ENCODE measurements at places on chromosomes 7 and 10. TPM values are rescaled to one million over a fixed set of nuclear protein-coding genes. Genes with fewer than 3 reads are reported as not detected.

DNA sequence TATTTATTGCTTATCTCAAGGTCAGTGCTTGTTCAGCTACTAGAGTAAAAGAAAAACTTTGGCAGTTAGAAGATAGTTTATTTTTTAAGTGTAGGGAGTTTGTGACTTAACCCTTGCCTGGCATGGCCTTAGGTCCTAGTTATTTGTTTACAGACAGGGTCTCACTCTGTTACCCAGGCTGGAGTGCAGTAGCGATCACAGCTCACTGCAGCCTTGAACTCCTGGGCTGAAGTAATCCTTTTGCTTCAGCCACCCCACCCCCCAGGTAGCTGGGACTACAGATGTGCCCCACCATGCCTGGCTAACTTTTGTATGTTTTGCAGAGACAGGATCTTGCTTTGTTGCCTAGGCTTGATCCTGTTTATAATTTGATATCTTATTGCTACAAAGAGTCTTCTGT lies 4.2 kb downstream of the ANLN start:
- no peak for DNase-seq

GRCh38 chr10:44425466-44425865 lies 40.6 kb upstream of the CXCL12 start:
- peak; percentile 55 for DNase-seq

DNA sequence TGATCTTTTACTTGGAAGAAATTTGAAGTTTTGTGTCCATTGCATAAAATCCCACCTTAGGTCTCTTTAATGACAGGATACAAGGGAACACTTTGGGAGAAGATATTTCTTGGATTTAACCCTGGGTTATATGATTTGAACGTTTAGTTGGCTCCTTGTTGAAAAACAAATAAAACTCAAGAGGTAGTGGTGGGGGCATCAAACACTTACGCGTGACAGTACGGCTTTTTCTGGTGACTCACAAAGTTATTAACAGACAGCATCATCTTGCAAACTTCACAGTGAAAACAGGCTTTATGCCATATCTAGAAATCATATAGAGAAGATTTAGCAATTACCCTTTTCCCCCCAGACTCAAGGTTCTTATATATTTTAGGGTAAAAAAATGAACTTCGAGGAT lies 699 bp downstream of the NRAP start:
- no peak for DNase-seq

- DNase-seq: no peak
These were observed 1621.6 kb downstream of the REEP3 start for GRCh38 chr10:65142641-65143435.

DNA sequence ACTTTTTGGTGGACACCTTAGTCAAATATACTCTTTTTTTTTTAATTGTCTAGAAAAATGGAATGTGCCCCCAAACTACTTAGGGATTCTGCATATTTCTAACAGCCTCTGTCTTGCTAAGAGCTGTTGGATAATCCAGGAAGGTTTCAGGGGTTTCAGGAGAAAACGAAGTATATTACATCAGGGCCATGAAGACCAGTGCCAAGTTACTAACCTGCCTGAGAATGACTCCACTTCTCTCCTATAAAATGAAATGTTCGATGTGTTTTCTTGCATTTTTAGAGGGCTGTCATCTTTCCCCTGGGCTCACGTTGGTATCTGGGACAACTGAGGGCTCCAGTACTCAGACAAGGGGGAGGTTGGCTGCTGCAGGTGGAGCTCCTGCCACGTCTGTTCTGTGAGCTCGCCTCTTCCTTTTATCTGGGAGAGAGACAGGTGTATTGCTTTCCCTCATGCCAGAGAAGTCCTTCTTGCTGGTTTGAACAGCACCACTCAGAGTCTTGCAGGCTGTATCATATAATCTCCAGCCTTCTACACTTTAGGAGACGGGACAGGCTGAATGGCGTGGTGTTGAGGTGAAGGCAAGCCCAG lies 71.3 kb downstream of the CAMK1D start:
- DNase-seq: peak; percentile 59

DNA sequence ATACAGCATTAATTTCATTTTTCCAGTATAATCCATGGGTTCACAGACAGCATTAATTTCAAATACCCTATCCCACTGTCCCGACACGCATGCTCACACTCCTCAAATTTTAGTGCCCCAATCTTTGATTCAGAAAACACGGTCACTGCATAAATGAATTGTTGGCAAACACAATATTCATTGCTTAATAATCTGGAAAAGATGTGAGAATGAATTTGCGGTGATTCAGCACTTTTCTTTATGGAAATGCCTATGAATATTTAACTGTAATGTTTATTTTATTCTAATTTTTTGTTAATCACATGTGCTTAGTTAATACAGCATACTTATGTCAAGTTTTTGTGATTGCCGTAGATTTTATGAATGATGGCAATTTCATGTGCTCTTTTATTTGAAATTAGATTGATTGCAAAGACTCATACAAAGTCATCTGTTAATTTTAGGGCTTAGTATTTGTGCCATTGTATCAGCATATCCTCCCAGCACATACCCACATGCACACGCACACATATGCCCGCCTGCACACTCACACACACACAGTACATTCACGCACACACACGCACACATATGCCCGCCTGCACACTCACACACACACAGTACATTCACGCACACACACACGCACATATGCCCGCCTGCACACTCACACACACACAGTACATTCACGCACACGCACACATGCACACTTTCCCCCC lies 35.1 kb downstream of the MACROH2A2 start:
- DNase-seq: no peak

DNA sequence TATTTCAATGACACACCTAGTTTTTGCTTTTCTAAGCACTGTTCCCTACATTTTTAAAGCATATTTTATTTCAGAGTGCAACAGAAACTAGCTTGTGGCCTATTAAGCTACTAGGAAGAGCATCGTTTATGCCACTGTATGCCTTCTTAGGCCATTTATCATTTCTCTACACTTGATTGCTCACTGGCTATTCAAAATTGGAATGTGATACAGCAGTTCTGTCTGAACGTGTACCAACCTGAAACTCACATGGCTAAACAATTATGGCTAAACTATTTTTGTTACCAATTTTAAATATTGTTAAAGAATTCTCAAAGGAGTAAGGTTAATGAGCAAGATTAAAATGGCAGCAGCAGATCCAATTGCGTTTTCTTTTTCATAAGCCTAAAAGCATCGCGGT lies 105.2 kb downstream of the GSAP start:
- no peak for DNase-seq

DNA sequence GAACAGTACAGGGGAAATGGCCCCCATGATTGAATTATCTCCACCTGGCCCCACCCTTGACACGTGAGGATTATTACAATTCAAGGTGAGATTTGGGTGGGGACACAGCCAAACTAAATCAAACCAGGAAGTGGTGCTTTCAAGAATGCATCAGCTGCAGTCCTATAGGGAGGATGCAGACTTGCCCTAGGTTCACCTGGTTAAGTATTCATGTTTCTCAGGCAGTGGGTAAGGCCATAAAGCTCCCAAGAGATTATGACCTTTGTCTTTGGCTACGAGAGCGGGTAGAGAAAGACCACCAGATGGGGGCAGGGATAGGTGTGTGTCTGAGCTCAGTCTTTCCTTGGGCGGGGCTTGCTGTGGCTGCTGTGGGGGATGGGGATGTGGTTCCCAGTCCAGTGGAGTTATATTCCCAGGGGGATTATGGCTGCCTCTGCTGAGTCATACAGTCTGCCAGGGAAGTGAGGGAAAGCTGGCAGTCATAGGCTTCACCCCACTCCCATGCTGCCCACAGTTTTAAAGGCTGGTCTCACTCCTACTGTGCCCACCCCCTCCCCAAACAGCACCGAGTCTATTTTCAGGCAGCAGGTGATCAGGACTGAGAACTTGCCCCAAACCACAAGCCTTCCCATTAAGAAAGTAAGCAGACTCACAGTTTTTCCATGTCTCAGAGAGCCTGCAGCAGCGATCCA lies 8.4 kb upstream of the R3HCC1L start:
- no peak for DNase-seq

GRCh38 chr10:71582019-71582418 lies 137.6 kb downstream of the C10orf105 start:
- no peak for DNase-seq

GRCh38 chr10:35212856-35213255 lies 86.2 kb downstream of the CREM start:
- DNase-seq: no peak

DNA sequence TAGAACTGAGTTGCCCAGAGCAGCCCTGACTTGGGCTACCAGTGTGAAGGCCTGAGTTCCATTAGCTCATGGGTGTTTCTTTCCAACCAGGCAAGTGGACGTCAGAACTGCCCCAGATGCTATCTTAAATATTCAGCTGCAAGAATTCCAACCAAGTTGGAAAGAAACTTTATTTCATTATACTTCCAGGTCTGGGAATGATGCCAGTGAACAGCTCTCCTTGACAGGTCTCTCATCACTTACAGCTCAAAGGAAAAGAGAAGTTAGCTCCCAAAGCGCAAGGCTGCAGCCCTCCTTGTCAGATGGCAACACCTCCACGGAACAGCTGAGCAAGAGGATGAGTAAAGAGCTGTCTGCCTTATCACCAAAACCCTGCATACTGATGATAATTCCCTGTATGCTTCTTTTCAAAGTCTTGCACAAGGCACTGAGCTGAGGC lies 255.5 kb upstream of the AOAH start:
- DNase-seq: no peak

DNA sequence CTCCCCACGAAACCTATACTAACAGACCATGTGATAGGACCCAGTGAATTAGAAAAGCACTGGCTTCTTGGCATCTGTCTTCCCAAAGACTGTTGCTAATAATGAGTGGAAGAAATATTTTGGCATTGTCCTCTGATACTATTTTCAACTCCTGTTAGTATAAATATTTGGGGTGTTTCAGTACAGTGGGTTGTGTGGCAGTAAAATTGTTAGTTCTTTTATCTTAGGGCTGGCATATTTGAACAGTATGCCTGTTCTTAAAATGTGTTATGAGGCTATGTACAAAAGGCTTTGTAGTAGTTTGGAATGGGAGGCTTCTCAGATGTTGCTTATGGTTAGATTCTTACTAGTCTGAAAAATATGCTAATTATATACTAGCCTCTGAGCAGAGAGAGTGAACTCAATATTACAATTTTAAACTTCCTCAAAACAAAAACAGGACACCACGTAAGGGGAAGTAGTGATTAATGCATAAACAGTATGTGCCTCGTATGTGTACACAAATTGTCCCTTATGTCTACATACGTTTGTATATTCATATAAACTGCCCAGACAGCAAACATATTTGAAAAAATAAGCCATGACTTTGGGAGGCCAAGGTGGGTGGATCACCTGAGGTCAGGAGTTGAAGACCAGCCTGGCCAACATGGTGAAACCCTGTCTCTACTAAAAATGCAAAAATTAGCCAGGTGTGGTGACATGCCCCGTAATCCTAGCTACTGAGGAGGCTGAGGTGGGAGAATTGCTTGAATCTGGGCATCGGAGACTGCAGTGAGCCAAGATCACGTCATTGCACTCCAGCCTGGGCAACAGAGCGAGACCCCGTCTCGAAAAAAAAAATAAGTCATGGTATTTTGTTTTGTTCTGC lies 115.4 kb downstream of the ARID5B start:
- DNase-seq: no peak

DNA sequence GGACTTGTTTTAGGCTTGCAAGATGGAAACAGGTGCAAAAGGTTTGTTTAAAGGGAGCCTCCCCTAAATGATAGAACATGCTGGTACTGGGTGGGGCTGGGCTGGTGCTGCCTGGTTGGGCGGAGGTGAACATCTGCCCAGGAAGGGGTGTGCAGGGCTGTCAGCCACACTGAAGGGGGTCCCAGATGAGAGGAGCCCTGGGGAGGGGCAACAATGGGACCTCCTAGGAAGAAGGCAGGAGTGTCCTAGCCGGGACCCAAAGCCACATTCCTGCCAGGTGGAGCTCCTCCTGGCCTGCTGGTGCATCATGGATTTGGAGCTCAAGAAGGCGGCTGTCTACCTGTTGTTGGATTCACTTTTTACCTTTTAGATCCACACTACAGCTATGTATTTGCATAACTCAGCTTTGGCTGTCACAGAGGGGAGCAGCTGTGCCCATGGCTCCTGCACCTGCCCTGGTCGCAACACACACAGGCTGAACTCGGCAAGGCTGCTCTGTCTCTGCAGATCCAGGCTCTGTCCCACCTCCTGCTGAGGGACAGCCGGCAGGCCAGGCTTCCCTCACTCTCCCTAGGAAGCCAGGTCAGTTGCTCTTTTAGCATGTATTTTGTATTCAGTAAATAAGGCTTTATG lies 59.9 kb downstream of the ADARB2 start:
- peak; percentile 82 for DNase-seq

DNA sequence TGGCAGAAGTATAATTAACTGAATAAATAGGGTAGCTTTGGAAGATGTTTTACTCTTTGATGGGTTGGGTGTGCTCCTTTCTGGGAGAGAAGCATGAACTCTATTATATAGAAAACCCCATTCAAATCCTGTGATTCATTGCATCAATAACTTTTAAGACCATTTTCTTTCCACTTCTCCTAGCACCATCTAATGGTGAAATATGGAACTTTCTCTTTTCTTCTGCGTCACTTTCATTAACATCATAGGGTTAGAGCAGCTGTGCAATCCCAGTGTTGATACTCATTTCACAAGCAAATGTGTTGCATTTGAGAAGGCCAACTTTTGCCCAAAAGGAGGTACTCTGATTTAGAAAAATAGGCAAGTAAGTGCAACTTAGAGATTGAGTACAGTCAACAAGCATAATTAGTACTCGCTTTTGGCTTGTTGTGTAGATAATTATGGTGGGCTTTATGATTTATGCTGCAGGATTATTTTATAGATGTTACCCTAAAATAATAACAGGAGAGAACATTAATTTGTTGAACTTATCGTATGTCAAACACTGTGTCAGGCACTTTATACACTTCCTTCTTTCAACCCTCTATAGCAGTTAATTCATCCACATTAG lies 92.9 kb downstream of the CPED1 start:
- DNase-seq: no peak

GRCh38 chr10:67818323-67818722 lies 19.7 kb downstream of the DNAJC12 start:
- no peak for DNase-seq

DNA sequence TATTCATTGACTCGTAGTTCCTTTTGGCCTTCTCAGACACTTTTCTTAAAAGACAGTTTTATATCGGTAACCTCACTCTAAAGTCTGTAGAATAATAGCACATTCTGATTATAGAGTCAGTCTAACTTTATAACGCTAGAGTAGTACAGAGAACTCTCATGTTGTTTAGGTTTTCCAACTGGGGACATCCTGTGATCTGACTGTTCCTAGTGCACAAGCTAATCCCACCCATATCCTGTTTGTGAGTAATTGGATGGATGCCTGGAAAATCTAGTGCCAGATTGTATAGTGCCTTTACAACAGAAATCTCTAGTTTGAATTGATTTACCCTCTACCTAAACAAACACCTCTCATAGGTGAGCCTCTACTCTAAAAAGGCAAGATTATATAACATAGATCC lies 107.4 kb downstream of the ZEB1 start:
- DNase-seq: no peak

CUL1 gene
- total RNA-seq: 50.6 TPM

COL28A1 gene
- total RNA-seq: 0.22 TPM

MGAM2 gene
- 1.2 TPM for total RNA-seq

PSD gene
- not detected for total RNA-seq

GIMAP8 gene
- total RNA-seq: 22.0 TPM

GNA12 gene
- total RNA-seq: 70.1 TPM

PRKRIP1 gene
- 19.3 TPM for total RNA-seq

OR6B1 gene
- not detected for total RNA-seq
